ENCODE measurements at places on chromosomes 4 and X.

GRCh38 chrX:34578237-34578636 lies 78.8 kb downstream of the TMEM47 start:
- no peak for DNase-seq

- DNase-seq: no peak
These were observed 52.3 kb upstream of the ENPP6 start for GRCh38 chr4:184269879-184270430.

DNA sequence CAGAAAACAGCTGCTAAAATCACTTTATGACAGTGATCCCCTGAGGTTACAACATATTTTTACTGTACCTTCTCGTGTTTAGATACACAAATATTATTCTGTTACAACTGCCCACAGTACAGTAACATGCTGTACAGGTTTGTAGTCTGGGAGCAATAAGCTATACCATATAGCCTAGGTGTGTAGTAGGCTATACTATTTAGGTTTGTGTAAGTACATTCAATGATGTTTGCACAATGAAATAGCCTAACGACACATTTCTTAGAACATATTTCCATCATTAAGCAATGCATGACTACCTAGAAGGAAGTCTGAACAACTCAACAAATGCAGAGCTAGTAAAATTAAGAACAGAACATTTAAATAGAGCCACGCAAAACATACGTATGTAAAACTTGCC lies 112.7 kb downstream of the ZAR1 start:
- no peak for DNase-seq

DNA sequence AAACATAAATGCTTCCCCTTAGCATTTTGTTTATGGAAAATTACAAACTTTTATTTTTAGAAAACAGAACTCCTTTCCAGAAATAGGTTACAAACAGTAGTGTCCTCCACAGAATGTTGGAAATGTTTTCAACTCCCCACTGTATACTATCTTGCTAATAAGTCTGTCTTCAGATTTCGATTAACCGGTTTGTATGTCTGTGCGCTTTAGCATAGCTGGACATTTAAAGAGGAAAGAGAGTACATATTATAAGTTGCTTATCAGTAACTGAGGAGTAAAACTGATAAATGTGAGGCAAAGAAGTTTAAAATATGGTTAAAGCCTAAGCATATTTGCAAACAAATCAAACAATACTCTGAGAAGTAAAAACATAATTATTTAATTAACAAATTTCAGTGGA lies 3.4 kb downstream of the CXCL8 start:
- DNase-seq: no peak

- DNase-seq: no peak
These were observed 130.4 kb downstream of the BCOR start for GRCh38 chrX:39967348-39967747.

DNA sequence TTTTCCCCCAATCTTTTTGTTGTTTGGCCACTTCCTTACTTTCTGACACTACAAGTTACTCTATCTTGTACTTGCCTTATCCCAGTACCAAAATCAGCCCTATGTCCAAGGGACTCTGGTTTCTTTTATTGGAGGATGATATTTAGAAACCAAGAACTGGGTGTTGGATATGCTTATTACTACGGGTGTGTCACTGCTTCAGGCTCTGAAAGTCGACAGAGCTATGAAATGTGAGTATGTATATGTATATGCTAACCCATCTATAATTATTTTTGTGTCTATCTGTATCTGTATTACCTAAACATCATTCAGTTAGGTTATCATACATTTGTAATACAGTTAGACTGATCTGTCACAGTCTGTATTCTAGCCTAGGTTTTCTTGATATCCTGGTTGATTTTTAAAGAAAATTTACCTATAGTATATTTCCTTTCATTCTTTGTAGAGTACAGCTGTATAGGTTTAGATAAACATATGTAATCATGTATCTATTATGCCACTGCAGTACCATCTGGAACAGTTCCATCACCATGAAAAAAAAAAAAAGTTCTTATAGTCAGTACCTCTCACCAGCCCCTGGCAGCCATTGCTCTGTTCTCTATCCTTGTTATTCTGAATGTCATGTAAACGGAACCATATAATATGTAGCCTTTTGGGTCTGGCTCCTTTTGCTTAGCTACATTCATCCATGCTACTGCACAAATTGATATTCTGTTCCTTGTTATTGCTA lies 18.1 kb downstream of the SEC24B start:
- no peak for DNase-seq

DNA sequence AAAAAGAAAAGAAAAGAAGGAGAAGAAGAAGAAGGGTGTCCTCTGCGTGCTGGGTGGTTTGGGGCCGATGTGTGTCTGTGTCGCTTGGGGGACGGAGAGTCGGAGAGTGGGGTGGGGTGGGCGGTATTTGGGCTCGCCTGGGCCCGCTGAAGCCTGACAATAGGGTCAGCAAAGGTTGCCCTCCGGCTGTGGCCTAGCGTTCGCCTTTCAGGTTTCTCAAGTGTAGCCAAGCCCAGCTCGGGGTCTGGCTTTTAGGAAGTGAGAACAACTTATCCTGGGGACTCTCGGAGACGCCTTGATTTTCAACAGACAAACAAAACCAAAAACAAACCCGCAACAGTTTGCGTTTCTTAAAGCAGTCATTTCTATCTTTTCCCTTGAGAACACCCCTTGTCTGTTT lies 4.1 kb upstream of the SOX3 start:
- no peak for DNase-seq

DNA sequence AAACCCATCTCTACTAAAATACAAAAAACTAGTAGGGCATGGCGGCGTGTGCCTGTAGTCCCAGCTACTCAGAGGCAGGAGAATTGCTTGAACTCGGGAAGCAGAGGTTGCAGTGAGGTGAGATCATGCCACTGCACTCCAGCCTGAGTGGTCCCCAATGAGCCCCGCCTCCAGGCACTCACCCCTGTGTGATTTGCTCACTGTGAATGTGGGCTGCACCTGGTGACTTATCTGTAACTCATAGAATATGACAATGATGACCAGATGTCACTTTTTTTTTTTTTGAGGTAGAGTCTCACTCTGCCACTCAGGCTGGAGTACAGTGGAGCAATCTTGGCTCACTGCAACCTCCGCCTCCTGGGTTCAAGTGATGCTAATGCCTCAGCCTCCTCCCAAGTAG lies 49.0 kb upstream of the HOPX start:
- no peak for DNase-seq

DNA sequence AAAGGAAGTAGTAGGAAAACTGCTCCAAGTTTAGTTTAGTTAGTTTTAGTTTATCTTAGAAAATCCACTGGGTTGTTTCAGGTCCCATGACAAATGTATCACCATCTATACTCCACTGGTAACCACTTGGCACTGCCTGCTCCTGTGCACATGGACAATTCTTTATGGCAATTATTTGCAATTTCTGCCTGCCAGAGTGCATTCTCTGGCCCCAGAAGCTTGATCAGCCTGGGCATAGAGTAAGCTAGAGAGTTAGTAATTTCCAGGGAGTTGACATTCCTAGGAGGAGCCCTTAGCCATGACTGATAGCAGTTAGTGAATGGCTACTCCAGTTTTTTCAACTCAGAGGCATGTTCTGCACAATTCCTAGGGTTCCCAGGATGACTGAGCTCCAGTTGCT lies 203.2 kb upstream of the FGF13 start:
- no peak for DNase-seq

- no peak for DNase-seq
These were observed 209.8 kb downstream of the RTL9 start for GRCh38 chrX:110568441-110568840.

- no peak for DNase-seq
These were observed 166.5 kb upstream of the SLIT2 start for GRCh38 chr4:20085156-20085555.

DNA sequence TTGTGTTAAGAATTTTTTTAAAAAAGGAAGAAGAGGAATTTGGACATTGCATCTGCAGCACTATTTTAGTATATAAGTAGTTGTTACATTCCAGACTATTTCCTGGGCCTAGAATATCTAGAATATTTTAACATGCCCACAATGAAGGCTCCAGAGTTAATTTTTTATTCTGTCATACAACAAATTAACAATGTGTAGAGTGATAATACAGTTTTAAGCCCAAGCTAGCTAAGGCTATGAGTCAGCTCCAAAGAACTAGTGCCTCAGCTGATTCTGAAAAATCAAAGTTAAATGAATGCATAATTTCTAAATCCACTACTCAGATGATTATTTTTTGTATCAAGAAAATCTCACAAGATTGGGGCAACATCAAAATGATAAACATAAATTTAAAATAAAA lies 231.4 kb downstream of the PRDM5 start:
- DNase-seq: no peak

GRCh38 chr4:166309286-166309685 lies 436.2 kb downstream of the TLL1 start:
- no peak for DNase-seq

DNA sequence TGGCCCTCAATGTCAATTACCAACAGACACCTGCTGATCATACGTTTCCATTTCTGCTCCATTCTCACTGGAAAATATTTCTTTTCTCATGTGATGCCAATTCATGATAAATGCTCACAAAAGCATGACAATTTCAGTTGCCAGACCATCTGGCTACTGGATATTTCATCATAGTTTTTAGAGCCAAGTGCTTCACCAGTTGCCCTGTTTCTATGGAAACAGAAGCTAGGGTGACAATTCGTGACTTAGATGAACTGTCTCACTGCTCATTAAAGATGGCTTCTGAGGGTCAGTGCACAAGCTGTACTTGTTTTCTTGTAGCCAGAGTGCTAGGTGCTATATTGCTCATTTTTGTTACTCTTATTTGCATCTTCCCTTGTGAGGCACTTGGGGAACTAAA lies 184.9 kb downstream of the COMMD8 start:
- DNase-seq: no peak

- no peak for DNase-seq
These were observed 34.5 kb upstream of the NKRF start for GRCh38 chrX:119640731-119641170.

DNA sequence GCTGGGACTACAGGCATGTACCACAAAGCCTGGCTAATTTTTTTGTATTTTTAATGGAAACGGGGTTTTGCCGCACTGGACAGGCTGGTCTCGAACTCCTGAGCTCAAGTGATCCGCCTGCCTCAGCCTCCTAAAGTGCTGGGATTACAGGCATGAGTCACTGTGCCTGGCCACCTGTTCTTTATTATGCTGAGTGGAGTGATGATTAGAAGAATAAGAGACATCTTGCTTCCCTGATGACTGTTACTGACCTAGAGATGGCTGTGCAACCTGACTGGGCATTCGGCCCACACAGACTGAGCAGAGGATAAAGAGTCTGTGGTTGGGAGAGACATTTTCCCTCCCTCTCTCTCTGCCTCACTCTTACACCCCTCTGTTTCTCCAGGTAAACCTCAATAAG lies 56.7 kb downstream of the SPINK2 start:
- no peak for DNase-seq

DNA sequence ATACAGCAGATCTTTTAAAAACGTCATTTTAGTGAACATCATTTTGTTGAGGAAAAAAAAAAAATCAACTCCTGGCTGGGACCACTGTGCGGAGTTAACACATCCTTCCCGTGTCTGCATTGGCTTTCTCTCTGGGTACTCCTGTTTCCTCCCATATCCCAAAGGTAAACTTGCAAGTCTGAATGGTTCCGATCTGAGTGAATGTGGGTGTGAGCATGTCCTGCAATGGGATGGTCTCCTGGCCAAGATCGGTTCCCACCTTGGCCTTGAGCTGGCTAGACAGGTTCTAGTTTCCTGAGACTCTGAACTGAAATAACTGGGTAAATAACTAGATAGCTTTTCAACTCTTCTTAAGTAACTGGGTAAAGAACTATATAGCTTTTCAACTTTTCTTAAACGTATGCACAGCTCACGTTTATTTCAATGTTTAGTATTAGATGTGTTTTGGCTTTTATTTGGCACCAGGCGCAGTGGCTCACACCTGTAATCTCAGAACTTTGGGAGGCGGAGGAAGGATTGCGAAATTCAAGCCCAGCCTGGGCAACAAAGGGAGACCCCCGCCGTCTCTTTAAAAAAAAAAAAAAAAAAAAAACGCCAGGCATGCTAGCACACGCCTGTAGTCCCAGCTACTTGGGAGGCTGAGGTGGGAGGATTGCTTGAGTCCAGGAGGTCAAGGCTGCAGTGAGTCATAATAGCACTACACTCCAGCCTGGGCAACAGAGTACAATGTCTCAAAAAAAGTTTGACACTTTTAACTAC lies 14.0 kb downstream of the RBMX start:
- no peak for DNase-seq

DNA sequence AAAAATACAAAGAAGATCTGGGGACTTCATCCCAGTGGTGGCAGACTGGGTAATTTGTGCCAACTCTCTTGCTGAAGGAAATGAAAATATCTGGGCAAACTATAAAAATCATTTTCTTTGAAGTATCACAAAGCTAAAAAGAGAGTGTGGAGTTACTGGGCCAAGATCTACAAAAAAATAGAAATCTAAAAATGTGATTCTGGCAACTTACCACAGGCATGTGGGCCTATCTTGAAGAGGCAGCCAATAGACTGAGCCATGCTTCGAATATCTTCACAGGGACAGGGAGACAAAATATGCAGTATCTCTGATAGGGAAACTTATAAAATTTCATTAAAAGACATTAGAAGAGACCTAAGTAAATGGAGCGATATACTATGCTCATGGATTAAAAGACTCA lies 168.8 kb downstream of the RCHY1 start:
- DNase-seq: no peak

- no peak for DNase-seq
These were observed 291.9 kb downstream of the NAF1 start for GRCh38 chr4:162874748-162875147.

- no peak for DNase-seq
These were observed 390.9 kb downstream of the ADAM29 start for GRCh38 chr4:175309041-175309440.

GRCh38 chr4:161189286-161190134 lies 974.3 kb downstream of the FSTL5 start:
- no peak for DNase-seq

GRCh38 chr4:16078195-16078760 lies 5.5 kb downstream of the PROM1 start:
- DNase-seq: no peak

DNA sequence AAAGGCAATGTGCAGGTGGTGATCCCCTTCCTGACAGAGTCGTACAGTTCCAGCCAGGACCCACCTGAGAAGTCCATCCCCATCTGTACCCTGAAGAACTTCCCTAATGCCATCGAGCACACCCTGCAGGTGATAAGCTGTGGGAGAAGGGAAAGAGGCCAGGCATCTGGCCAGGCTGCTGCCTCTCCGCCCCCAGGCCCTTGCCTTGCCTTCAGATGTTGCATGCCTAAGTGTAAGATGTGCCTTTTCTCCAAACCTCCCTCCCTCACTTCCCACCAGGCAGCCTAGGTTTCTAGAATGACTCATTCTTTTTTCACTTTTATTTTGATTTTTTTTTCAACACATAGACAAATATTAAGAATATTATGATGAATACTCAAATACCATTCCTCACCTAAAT lies 12.2 kb upstream of the CDK16 start:
- DNase-seq: no peak

DNA sequence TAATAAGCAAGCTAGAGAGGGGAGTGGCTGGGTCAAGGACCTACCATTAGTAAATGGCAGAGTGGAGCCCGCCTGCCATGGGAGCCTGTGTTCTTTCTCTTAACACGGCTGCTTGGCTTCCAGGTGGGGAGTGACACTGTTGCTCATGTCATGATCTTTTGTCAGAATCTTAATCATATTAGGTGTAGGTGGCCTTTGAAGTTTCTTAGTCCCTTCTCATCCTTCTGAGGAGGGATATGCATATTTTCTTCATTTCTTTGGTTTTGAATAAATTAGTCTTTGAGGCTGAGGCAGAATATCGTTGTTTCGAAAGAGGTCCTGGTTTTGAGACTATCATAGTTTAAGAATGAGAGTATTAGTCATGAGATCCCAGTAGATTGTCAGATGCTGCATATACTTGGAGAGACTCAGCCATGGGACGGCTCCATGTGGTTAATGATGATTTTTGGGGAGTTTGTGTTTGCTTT lies 28.9 kb downstream of the SNX25 start:
- no peak for DNase-seq

All from stimulated activated CD8-positive, alpha-beta memory T cell treated with anti-CD3 and anti-CD28 coated beads, Interleukin-2, amount 100 ng/mL, for 1 hour (primary cell).